CD4-positive, alpha-beta T cell treated with Interleukin-15 for 4 hours (primary cell): ENCODE measurements at places on chromosomes 3 and 15.

DNA sequence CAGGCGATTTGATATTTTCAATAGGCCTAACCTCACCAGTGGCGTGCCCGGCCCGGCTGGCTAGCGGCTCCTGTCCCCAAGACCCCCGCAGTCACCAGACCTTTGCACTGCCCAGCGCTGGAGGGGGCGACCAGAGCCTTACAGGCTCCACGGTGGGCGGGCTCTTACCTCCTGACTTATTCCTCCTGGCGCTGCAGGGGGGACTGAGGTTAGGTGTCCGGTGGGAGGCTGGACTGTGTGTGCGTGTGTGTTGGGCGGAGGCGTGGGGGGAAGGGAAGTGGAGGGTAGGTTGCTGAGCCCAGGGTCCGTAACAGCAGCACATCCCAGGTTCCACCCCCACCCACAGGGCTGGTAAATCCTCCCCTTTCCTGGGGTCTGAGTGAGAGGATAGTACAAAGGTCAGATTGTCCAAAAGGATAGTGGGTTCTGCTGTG lies 27.5 kb upstream of the THRB start:
- no peak for DNase-seq

- DNase-seq, result no peak
Observed at GRCh38 chr3:177470197-177470941, 273.1 kb upstream of the TBL1XR1 start.

DNA sequence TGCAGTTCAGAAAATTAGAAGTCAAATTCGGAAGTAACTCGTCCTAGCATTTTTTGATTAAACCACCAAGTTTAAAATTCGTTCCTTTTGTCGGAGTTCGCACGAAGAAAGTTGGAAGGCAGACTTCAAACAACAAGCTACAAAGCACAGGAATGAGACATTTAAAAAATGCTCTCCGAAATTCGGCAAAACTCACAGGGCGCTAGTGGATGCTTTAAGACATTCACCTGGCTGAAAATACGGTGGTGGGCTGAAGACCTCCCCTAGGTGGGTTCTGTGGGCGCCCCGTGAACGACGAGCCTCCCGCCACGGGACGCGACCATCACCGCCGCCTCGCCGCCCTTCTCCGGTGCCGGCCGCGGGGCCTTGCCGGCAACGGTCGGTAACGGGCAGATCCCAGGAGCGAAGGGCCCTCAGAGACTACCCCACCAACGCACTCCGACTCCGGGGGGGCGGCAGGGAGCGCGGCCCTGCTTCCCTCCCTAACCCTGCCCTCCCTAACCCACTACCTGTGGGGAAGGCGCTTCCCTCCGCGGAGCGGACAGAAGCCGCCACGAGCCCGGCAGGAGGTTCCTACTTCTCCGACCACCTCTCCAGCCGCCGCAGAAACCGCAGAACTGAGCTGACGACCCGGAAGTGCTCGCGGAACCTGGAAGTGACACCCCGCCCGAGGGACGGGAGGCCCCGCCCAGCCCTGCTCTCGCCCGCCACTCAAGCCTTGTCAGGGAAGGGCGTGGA lies at the start of gene GTF2A2:
GTF2A2 (minus strand) TSS at position 619 of the 738 bp plus-strand sequence. CDS start 5,238 bp downstream, outside the sequence.
- peak; percentile 88 for DNase-seq

DNA sequence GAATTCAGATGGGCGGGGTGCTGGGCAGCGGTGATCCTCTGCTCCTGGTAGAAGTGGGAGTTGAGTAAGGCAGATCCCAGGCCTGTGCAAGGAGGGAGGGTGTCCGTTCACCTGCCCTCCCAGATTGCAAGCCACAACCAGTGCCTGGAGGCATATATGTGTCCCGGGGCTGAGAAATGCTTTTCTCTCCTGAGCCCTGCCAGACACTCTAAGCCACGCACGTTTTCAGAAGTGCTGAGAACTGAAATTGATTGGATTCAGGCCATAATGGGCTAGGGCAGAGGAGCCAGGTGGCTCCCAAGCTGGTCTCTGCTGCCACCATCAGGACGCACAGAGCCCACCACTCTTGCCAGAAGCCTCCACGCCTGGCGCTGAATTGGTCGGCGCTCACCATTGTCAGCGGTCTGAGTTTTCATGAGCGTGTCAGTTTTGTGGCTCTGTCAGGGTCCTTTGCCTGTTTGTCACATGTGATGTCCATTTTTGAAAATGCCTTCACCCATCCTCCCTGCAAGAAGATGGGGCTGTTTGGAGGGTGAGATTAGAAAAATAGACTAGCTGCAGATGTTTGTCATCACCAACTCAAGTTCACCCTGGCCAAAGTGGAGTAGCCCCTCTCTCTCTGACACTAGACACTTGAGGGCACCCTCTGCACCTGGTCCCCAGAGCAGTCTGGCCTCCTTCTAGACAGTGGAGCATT lies 15.4 kb upstream of the BFSP2 start:
- no peak for DNase-seq

DNA sequence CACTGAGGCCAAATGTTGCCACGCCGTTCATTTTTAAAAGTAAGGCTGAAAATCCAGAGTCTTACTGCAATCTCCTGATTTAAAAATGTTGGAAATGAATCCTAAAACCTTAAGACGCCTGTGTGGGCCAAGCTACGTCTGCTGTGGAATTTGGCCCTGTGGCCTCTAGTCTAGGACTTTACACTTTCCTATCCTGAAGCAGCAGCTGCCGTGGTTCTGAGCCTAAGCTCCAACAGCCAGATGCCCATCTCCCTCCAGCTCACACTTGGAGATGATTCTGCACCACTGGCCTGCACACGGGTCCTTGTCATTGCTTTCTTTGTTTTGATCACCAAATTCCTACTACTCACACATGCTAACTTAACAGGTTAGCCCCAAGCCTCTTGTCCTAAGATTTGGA lies 286.4 kb upstream of the LYSMD4 start:
- DNase-seq, result no peak
